Tongue (tissue), 3 donors: ENCODE measurements at places on chromosomes 11 and 22. TPM values are rescaled to one million over a fixed set of nuclear protein-coding genes. Genes with fewer than 3 reads are reported as not detected.
A peak's percentile ranks its signal among the peaks of the same experiment; 100 is the strongest.

The DEUP1 gene
- not detected for total RNA-seq

GRCh38 chr11:829176-829846, 1.6 kb downstream of the CRACR2B start:
- DNase-seq = no peak

DNA sequence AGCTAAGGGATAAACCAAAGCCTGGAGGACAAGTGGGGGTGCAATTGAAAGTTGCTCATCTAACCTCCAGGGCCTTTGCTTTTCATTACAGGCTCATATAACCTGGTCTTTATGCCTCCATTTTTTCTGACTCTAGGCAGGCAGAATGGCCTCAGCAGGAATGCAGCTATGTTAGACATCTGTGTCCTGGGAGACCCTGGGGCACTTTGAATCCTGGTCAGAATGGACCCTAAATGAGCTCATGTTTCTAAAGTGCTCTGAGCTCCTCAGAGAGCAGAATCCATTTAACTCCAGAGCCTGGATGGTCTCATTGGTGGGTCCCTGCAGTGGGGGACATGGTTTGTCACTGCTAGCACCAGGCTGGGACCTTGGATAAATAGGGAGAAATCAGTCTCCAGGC, 177.3 kb downstream of the KIRREL3 start:
- no peak for DNase-seq

DNA sequence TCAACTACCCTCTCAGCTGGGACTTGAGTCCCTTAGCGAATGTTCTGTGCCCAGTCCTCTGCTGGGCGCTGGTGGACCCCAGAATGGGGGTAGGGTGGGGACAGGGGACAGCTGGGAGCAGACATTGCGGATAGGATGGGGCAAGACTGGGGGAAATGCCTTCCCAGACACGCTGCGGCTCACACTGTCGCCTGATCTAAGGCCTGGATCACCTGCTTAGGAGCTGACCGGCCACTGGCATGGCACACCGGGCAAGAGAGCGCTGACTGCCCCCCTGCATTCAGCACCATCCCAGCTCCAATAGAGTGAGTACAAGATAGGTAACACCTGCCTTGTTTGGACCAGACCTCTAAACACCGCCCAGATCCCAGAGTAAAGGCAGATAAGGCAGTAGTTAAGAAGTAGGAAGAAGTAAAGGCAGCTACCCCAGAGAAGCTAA, 1.4 kb downstream of the ARVCF start:
- no peak for DNase-seq

GRCh38 chr22:50141462-50141861, 29.1 kb upstream of the PANX2 start:
- DNase-seq = no peak

The P4HA3 gene
- total RNA-seq = 1.8 TPM

The DDI1 gene
- not detected for total RNA-seq

DNA sequence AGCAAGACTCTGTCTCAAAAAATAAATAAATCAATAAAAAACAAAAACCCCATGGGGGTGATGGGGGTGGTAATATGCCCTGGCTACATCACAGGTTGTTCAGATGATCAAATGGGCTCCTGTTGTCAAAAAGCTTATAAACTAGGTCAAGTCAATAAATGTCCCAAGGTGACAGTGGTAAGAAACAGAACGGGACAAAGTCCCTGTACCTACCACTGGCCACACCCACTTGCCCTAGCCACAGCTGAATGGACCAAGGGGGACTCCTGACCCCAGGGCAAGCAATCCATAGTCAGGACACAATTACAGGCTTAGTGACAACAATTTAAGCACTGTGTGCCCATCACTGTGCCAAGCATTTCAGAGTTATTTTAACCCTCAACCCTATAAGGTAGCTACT, 6.0 kb downstream of the NAGA start:
- no peak for DNase-seq

DNA sequence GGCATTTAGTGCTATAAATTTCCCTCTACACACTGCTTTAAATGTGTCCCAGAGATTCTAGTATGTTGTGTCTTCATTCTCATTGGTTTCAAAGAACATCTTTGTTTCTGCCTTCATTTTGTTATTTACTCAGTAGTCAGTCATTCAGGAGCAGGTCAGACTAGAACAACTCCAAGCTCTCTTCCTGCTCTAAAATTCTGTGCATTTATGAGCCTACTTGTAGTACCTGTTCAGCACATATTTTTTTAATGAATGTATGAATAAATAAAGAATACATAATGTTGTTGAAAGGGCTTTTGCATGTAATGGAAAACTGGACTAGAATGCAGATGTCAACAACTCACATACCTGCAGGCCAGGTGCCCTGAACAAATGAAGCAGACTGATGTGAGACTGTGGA, 13.7 kb upstream of the HEPHL1 start:
- no peak for DNase-seq

The SPTBN2 gene
- 20.9 TPM for total RNA-seq

- DNase-seq = no peak
These were observed 68.6 kb downstream of the MICAL3 start for GRCh38 chr22:17955590-17956379.

- DNase-seq = no peak
These were observed 125.0 kb downstream of the RAB38 start for GRCh38 chr11:88050247-88050646.

DNA sequence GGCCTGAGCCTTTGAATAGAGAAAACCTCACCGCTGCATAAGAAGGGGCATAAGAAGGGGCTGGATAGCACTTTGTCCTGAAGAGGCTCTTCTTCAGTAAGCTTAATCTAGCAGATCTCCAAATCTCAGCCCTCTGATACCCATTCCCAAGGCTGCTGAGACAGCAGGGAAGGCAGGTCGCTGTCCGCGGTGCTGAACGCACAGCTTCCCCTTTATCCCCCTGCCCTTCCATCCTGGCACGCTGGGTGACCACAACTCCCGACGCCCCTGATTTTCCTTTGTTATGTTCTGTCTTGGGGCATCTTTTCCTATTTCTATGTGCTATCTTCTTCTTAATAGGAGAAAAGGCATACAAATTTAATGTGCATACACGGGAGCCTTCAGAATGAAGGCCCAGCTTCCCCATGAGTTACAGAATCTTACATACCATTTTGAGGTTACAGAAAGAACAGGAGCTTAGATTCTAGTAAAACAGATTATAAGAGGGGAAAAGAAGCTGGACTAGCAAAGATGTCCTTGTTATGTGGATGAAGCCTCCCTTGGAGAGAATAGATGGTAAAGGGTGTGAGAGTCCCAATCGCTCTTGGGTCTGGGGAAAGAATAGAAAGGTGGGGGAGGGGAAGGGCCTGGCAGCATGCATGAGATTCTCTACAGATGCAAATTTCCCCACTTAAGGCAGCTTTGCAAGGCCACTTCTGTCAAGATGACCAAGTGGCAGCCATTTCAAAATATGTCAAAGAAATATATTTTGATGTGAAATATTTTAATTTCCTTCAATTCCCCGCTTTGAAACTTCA, 5.7 kb upstream of the SULT4A1 start:
- DNase-seq = peak; percentile 92

- DNase-seq = peak; percentile 87
These were observed at the start of gene TOP3B for GRCh38 chr22:21982338-21982965. TOP3B (minus strand) TSS chr22:21982787; CDS start chr22:21975709, 7,078 bp downstream.

DNA sequence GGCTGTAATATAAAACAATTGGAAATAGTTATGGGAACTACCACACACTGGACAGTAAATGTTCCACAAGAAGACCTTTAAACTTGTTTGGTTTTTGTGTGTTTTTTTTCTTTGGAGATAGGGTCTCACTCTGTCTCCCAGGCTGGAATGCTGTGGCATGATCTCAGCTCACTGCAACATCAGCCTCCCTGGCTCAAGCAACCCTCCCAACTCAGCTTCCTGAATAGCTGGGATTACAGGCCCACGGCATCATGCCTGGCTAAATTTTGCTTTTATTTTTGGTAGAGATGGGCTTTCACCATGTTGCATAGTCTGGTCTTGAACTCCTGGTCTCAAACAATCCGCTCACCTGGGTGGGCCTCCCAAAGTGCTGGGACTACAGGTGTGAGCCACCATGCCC, 121.0 kb downstream of the MPPED2 start:
- DNase-seq = no peak

DNA sequence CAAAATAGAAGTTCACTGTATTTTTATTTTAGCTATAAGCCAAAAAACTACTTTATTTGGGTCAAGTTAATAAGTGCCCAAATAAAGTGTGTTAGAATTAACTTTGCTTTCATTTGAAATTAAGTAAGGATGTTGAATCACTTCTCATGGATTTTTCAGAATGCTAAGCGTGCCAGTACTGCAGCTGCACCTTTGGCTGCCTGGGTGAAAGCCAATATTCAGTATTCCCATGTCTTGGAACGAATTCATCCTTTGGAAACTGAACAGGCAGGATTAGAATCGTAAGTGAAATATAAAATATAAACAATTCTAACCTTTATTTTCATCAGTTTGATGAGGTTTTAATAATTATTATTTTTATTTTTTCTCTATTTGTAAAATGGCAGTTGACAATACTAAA, 113.6 kb downstream of the DYNC2H1 start:
- peak; percentile 70 for DNase-seq

DNA sequence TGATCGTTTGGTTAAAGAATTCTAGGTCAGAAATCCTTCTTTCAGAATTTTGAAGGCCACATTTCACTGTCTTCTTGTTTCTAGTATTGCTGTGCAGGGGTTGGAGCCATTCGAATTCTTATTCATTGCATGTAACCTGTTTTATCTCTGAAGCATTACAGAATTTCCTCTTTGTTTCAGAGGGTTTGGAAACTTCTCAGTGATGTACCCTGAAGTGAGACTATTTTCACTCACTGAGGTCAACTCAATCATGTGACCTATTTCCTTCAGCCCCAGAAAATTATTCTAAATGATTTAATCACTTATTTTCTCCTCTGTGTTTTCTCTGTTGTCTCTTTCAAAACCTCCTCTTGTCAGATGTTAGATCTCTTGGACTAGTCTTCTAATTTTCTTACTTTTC, 147.8 kb downstream of the ENTHD1 start:
- DNase-seq = no peak

DNA sequence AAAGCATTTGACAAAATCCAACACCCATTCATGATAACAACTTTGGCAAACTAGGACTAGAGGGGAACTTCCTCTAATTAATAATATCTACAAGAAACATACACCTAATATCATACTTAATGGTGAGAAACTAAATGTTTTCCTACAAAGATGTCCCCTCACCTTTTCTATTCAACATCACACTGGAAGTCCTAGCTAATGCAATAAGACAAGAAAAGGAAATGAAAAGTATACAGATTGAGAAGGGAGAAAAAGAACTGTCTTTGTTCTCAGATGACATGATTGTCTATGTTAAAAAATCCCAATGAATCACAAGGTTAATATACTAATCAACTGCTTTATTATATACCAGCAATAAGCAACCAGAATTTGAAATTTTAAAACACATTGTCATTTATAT, 52.4 kb downstream of the C11orf65 start:
- DNase-seq = no peak

The PANX3 gene
- not detected for total RNA-seq

DNA sequence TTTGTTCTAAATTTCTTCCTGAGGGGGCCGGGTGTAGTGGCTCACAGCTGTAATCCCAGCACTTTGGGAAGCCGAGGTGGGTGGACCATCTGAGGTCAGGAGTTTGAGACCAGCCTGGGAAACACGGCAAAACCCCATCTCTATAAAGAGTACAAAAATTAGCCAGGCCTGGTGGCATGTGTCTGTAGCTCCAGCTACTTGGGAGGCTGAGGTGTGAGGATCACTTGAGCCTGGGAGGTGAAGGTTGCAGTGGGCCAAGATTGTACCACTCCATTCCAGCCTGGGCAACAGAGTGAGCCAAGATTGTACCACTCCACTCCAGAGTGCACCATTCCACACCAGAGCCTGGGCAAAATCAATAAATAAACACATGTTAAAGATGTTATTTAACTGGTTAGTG, 20.6 kb upstream of the TOP3B start:
- no peak for DNase-seq

The IGLL5 gene
- total RNA-seq = not detected

The SLC22A12 gene
- total RNA-seq = not detected

DNA sequence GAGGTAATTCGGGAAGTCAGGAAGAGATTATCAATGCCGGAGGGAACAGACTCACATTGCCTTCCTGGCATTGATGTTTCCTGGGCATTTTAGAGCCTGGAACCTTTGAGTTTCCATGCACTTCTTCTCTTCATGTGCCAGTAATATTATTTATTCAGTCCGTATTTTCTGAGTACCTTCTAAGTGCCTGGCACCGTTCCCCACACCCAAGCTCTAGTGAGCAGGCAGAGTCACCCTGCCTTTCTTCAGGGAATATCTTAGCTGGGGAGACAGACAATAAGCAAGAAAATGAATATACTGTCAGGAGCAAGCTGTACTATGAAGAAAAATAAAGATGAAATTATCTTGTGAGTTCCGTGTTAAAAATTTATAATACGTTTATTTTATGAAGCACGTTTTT, 136.2 kb upstream of the SEZ6L start:
- DNase-seq = no peak

The TMPRSS6 gene
- not detected for total RNA-seq

DNA sequence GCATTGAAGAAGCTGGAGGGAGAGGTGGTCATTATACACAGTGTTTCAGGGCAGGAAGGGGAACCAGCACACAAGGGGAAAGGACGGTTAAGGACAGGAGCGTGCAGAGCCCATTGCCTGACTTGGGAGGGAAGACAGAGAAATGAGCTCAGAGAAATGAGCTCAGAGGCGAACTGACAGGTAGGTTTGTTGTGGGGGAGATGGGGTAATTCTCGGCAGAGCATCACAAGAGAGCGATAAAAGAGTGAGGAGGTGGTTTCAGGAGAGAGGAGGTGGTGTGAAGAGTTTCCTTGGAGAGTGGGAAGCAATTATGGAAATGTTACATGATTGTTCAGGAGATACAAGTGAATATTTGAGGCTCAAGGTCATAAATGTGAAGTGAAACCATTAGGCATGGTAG, 61.0 kb downstream of the MRGPRX1 start:
- DNase-seq = no peak

- no peak for DNase-seq
These were observed 31.6 kb downstream of the C11orf91 start for GRCh38 chr11:33668951-33669596.

The PIK3IP1 gene
- total RNA-seq = 16.7 TPM

DNA sequence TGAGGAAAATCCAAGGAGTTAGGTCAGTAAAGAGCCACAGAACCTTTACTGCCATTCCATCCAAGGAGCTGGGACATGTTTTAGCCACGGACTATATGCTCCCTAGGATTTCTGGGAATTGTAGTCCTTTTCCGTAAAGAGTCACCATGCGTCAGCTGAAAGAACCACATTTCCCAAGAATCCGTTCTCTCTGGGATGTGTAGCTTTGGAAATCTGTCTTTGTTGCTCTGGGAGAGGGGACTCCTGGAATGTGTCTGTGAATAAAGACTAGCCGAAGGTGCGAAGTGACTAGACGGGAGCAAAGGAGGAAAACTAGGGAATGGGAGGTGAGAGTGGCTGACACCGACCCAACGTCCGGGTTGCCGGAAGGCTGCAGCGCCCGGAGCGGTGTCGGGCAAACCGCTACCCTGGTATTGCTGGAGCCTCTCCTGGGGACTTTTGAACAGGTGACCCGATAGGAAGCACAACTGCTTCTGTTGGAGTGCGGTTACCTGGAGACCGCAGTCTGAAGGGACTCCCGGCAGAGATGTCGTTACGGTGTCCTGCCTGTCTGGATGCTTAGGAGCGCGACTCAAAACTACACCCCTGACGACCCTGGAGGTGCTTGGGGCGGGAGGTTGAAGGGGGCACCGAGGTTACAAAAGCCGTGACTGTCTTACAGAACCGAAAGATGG, at the start of gene IFTAP:
IFTAP (plus strand) TSS at position 187 of the 674 bp plus-strand sequence. CDS start 15,602 bp downstream, outside the sequence.
- peak; percentile 97 for DNase-seq
